ENCODE measurements at places on chromosomes 16 and 17.

- no peak for DNase-seq
Measured at GRCh38 chr17:10042589-10043244, 137.6 kb upstream of the RCVRN start.

DNA sequence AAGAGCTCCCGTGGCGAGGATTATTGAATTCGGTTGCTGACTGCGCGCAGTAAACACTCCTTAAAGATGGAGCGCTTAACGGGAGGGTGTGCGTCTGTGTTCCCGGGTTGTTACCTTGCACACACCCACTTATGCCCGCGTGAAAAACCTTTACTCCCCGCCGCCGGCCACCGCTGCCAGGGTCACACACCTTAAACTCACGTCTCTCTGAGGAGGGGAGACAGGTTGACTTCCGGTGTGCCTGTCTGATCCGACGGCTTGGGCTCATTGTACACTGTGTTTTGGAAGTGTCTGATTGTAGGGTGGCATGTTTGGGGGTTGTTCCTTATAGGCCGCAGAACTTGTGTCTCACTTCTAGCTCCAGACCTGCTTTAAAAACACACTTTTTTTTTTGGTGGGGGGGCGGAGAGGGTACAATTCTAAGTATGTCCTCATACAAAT lies 66.8 kb downstream of the KPNA2 start:
- no peak for DNase-seq

GRCh38 chr17:4407216-4407615 lies 26.5 kb upstream of the SPNS3 start:
- DNase-seq: no peak

DNA sequence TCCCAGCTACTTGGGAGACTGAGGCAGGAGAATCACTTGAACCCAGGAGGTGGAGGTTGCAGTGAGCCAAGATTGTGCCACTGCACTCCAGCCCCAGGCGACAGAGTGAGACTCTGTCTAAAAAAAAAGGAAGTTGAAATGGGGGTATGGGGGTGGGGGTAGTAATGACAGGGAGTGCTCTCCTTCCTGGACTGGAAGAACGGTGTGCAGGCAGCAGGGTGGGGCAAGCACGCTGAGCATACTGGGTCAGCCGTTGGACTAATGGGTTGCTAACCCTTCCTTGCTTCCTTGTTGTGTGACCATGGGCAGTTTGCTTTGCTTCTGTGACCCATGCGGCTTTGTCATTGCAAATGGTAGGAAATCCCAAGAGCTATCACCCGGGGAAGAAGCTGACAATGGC lies 16.5 kb downstream of the KATNIP start:
- no peak for DNase-seq

DNA sequence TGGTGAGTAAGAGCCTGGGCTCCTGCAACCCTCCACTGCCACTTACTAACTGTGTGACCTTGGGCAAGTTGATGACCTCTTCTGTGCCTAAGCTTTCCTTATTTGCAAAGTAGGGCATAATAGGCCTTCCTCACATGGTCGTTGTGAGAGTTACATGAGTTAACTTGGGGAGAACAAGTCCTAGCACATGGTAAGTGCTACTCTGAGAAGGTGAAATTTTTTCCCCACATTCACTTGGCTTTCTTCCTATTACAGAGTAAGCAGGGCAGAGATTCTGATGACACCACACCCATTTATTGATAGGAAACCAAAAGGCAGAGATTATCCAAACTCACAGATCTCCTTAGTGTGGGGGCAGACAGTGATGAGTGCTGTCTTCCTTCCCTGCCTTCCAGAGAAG lies 1.6 kb downstream of the KCNH4 start:
- DNase-seq: no peak

- no peak for DNase-seq
Measured at GRCh38 chr16:28923652-28924398, 1.2 kb downstream of the RABEP2 start.

- no peak for DNase-seq
Measured at GRCh38 chr17:27407916-27408864, 48.1 kb upstream of the KSR1 start.

GRCh38 chr16:75111961-75112733 lies 4.4 kb downstream of the LDHD start:
- no peak for DNase-seq

GRCh38 chr16:69188236-69188549 lies 1.2 kb downstream of the SNTB2 start:
- DNase-seq: no peak

DNA sequence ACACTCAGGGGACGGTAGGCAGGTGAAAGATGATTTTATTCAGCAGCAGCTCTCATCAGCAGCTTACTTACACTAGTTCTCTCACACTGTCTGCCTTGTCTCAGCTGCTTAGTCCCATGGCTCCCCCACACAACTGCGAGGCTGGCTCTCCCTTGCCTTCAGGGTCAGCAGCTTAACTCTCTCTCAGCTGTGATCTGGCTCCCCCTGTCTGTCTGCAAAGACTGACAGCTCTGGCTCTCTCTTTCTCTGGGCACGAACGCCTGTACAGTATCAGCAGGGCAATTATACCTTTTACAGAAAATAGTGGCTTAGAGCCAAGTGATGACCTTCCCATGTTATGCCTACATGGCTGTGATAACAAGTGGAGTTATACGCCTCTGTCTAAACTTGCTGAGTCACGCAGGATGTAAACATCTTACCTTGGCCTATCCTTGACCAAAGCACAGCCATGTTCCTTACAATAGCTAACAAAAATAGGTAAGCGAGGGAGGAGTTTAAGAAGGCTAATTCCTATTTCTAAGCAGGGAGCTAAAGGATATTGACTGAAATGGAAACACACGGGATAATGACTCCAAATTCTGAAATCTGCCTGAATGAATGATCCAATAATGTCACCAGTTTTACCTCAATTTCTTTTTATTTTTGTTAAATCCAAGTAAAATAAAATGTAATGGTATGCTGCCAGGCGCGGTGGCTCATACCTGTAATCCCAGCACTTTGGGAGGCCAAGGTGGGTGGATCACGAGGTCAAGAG lies 1.1 kb upstream of the NDUFAB1 start:
- peak; percentile 24 for DNase-seq

DNA sequence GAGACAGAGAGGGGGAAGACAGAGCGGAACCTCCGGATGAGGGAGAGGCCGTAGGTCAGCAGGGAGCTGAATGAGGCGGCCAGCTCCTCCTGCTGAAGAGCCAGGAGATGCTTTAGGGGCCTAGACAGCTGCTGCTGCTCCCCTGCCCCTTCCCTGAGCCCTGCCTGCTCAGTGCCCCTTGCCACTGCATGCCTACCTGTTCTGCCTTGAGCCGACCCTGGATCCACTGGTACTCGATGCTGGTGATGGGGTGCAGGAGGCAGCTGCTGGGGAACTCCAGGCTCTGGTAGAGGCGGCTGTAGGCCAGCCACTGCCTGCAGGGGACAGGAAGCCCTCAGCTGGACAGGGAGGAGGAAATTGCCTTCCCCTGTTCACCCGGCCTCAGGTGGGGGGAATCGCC lies 7.6 kb downstream of the UNC13D start:
- no peak for DNase-seq

- DNase-seq: no peak
Measured at GRCh38 chr17:15109608-15110007, 155.5 kb downstream of the PMP22 start.

- no peak for DNase-seq
Measured at GRCh38 chr17:42009170-42009569, 8.1 kb downstream of the DNAJC7 start.

DNA sequence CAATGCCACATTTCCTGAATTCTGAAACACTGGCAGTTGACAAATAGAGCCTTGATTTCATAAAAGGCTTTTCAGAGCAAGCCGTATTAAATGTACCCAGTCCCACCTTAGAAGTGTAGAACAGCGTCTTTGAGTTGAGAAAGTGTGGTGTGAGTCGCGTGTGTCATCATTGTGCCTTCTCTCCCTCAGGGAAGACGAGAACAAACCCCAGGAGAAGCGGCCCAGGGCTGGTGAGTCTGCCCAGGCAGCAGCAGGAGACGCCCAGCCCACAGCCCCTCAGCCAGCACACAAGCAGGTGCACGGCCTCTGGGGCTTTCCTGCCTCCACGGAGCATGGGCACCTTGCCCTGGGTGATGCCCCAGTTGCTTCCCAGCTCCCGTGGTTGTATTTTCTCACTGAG lies 34.0 kb downstream of the CIBAR2 start:
- DNase-seq: no peak

DNA sequence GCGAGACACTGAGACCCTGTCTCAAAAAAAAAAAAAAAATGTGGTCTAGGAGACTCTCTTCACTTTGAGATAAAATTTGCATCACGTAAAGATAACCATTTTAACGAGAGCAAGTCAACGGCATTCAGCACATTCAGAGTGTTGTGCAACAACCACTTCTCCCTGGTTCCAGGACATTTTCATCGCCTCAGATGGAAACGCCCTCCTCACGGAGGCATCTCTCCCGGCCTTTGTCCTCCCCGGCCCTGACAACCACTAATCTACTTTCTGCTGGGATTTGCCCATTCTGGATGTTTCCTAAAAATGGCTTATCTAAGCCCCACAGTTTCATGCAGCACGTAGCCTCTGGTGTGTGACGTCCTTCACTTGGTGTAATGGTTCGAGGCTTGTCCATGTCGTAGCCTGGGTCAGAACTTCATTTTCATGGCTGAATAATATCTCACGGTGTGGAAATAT lies 6.4 kb upstream of the NPRL3 start:
- DNase-seq: no peak

DNA sequence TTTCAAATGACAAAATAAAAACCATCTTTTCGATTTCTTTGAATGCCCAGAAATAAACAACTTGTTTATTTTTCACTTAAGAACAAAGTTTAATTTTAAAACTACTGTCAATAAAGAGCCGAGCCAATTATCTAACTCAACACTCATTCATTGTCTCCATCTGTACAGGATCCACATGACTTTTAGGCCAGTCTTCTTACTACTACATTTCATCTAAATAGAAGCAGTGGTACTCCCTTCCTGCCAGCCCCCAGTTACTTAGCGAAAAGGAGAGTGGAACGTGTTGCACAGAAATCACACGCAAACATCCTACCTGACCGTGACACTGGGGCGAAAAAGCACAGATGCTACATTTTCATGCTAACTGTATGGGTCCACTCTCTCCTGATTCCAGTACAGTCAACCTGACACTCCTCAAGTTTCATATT lies 1.2 kb downstream of the GNA13 start:
- DNase-seq: no peak

DNA sequence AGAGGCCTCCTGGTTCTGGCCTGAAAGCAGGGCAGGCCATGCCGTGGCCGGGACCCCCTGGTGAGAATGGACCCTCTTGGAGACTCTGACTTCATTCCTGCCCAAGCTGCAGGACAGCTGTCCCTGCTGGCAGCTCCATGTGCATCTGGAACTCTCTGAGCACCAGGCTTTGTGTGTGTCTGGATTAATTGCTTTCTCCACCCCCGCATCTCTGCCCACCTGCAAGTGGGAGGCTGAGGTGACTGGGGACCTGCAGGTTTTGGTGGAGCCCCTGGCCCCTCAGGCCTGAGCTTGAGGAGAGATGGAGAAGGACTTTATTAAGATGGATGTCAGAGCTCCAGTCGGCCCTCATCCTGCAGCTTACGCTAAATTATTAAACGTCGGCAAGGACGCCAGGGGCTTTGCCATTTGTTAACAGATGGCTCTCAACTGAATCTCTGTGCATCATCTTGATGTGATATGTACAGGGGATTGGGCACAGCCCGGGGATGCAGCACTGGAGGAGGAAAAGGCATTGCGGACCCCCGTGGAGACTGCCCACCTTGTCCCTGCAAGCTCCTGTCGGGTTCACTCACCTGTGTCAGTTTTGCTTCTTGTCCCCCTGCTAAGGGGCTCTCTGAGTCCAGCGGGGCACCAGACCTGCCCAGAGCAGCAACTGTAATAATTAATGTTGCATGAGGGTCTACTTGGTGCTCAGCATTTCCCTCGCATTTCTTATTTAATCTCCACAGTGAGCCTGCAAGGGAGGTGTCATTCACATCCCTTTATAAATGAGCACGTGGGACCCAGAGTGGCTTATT lies 154.1 kb upstream of the RPL38 start:
- peak; percentile 82 for DNase-seq

- peak; percentile 25 for DNase-seq
Measured at GRCh38 chr16:50747207-50747956, 5.5 kb downstream of the CYLD start.

- no peak for DNase-seq
Measured at GRCh38 chr17:81102352-81102751, 63.0 kb upstream of the PVALEF start.

- peak; percentile 63 for DNase-seq
Measured at GRCh38 chr16:49701789-49702494, 154.0 kb downstream of the ZNF423 start.

GRCh38 chr17:36550491-36551417 lies 6.0 kb downstream of the GGNBP2 start:
- DNase-seq: no peak

GRCh38 chr17:72425794-72426168 lies 305.0 kb downstream of the SOX9 start:
- no peak for DNase-seq

GRCh38 chr17:17978481-17979424 lies 6.1 kb downstream of the DRC3 start:
- no peak for DNase-seq

GRCh38 chr17:45155483-45155882 lies 6.2 kb upstream of the HEXIM2 start:
- DNase-seq: no peak

DNA sequence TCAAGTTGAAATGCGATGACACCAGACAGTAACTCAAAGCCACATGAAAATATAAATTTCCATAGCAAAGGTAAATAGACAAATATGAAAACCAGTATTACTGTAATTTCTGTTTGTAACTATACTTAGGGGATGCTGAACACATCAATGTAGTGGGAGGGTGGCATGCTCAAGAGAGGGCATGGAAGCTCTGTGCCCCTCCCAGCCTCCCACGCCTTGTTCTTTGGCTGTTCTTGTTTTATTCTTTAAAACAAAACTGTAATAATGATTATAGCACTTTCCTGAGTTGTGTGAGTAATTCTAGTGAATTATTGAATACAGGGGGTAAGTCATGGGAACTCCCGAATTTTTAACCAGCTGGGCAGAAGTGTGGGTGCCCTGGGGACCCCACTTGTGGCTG lies 11.0 kb upstream of the GPT2 start:
- DNase-seq: no peak

DNA sequence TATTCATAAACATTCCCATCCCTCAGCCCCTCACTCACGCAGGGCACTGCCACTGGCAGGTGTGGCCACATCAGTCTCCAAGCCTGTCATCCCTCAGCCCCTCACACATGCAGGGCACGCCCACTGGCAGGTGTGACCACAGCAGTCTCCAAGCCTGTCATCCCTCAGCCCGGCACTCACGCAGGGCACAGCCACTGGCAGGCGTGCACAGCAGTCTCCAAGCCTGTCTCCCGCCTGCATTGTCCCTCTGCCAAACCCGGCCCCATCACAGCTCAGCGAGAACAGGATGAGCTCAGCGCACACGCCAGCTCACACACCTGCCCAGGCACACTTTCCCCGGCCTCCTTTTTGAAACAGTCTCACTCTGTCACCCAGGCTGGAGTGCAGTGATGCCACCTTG lies 11.4 kb upstream of the KREMEN2 start:
- peak; percentile 13 for DNase-seq

All from NCI-H1694 treated with DMSO at 0.1 percent for 48 hours (cell line).